CD4-positive, alpha-beta T cell treated with Interleukin-2 at 100 ng/mL for 4 hours (primary cell): ENCODE measurements at places on chromosomes 16 and 17.

DNA sequence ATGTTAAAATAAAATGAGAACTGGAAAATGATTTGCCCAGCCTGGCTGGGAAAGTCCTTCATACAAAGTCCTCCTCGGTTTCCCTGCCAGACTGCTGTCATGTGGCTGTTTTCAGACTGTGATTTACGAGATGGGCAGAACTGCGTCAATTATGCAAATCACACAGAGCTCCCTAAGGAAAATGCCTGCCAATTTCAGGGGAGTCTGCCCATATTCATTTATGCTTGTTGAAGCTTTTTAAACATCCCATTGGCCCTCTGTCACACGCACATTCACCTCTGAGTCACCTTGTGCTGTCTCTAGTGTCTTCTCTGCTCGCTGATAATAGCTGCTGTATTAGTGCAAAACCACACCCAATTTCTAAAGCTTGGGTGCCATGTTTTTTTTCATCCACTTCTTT lies 81.7 kb upstream of the FAM20A start:
- no peak for DNase-seq

DNA sequence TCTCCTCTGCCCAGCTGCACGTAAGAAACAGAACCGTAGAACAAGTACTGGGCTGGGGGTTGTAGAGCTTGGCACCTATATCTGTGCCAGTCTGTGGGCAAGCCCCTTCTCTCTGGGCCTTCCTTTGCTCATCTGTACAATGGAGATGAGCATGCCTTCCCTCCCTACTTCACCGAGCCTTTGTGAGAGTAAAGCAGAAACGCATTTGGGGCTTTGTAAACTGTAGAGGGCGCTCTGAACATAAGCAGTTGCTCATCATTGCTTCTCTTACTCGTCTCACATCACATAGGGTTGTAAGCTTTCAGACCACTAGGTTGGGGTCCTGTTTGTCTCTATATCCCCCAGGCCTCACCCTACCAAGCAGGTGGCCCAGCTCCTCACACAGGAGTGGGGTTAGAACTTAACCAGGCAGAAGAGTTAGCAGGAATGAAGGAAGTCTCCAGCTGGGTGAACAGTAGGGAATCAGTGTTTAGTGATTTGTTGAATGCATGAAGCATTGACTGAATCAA lies 15.1 kb downstream of the SAMD14 start:
- DNase-seq: peak; percentile 59

DNA sequence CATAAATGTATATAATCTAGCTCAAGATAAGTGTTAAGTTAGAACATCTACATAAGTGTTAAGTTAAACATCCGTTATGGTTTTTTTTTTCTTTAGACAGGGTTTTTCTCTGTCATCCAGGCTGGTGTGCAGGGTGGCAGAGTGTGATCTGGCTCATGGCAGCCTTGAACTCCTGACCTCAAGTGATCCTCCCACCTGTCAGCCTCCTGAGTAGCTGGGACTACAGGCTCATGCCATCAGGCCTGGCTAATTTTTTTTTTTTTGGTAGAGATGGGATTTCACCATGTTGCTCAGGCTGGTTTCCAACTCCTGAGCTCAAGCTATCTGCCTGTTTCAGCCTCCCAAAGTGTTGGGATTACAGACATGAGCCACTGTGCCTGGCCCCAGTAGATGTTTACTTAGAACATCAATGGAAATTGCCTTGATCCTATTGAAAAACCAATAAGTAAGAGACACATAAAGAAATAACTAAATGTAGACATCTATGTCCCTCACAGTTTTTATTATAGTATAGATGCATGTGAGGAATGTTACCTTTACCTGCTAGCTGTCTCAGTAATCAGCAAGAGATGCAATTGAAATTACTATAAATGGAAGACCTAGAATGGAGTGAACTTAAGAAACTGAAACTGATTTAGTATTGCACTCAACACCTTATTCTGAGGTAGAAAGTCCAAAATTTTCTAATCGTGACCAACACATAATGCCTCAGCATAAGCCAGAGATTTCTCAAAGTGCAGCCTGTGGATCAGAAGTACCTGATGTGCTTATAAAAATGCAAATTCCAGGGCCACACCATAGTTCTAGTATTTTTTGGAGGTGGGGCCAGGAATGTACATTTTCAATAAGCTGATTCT lies 5.5 kb upstream of the FAM20A start:
- no peak for DNase-seq

DNA sequence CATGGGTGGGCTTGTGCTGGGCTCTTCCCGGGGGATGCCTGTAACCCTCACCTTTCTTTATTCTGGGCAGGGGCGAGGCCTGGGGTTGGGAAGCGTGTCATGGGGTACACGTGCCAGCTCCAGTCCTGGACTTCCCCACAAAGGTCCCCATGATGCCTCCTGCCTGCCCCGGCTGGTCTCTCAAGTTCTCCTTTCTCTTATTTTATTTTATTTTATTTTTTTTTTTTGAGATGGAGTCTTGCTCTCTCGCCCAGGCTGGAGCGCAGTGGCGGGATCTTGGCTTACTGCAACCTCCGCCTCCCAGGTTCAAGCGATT lies 8.6 kb downstream of the ATP2A3 start:
- no peak for DNase-seq

DNA sequence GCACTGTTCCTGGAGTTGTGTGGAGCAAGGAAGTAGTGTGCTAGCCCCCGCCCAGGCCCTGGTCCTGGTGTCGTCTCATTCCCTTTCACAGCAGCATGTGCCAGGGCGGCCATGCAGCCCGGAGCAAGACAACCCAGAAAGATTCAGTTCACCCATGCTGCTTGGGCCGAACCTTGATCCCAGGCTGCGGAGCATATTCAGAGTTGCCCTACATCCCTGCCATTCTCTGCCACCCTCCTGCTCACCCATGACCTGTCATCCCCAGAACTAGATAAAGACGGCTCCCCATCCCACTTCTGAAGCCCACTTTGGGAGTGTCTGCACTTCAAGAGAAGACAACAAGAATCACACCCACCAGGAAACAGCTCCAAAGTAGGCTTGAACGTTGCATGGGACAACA lies 2452.5 kb downstream of the TP53TG3F start:
- DNase-seq: no peak
